Right ventricle myocardium inferior (tissue), 1 donor: ENCODE measurements at places on chromosomes 4 and X. TPM values are rescaled to one million over a fixed set of nuclear protein-coding genes. Genes with fewer than 3 reads are reported as not detected.

DNA sequence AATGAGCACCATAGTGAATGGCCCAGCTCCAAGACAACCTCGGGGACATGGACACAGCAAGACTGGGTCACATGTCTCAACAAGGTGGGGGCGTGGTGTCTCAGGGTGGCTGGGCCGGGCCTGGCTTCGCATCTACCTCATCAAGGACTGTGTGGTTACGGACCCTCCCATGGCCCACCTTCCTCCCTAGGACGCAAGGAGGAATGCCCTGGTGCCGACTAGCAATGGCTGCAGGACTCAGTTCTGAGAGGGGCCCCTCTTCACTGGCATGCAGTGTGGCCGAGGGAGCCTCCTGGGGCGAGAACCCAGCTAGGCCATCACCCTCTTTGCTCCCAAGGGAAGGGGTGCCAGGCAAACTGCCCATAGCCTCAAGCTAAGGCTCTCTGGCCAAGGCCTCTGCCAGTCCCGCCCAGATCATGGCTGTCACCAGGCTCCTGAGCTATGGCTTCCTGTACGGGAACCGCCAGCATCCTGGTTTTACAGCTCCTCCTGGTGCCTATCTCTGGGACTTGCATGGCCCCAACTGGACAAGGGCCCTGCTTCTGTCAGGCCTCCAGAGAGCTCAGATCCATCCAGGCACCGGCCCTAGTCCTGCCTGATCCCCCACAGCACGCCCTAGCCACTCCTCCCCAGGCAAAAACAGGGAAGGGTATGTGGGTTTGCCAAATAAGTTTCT is 218.0 kb upstream of the AGTR2 start:
- DNase-seq: no peak

Gene PCDH19
- total RNA-seq: 0.65 TPM

DNA sequence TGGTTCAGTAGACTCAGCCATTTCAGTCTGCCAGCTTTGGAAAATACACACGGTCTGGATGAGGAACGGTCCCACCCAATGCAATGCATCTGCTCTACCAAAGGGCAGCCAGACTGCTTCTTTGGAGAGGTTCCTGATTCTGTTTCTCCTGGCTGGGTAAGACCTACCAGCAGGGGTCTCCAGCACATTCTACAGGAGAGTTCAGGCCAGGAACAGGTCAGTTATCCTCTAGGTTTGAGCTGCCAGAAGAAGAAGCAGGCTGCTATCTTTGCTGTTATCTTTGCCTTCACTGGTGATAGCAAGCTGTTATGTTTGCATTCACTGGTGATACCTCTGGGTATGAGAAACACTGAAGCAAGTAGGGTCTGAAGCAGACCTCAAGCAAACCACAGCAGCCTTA is 45.5 kb upstream of the PBDC1 start:
- no peak for DNase-seq

GRCh38 chrX:31338991-31339350 is 267.1 kb upstream of the FTHL17 start:
- no peak for DNase-seq

DNA sequence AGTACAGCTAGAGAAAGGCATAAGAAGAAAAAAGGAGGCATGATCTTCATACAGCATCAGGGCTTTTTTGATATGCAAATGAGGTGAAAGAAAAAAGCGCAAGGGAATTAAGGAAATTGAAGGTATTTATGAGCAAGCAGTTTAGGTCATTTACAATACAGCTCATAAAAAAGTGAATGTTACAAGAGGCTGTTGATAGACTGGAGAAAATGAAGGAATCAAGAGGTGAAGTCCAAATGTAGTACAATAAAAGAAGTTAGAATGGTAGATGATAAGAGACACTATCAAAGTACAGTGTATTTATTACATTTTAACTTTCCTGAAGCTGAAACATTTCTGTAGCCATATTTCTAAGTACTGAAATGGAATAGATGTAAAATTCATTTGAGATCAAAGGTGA is 1349.5 kb downstream of the ADGRL3 start:
- no peak for DNase-seq

Gene XKRX
- total RNA-seq: not detected

DNA sequence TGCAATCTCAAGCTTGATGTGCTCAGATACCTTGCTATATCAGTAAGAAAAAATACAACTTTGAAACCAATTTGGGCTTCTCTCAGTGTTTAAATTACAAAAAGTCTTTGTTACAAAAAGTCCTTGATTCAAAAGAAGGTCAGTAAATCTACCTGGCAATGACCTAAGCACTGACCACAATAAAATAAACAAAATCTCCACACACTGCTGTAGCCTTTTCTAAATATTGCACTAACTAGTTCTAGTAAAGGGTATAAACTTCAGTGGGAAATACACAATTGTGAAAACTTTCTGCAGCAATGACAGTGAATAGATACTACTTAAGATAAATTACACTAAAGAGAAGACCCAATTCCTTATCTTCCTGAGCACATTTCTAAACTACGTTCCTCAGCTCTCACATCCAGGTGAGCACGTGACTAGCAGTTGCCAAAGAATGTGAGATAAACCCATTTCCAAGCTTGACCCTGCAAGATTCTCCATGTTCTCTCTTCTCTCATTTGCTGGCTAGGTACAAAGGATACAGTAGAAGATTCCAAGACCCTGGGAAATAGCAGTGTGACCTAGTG is 81.4 kb upstream of the GPR34 start:
- no peak for DNase-seq

Gene RNF212
- total RNA-seq: 1.7 TPM

Gene FRAS1
- total RNA-seq: 2.2 TPM

GRCh38 chr4:120318196-120318846 is 251.7 kb upstream of the MAD2L1 start:
- no peak for DNase-seq

DNA sequence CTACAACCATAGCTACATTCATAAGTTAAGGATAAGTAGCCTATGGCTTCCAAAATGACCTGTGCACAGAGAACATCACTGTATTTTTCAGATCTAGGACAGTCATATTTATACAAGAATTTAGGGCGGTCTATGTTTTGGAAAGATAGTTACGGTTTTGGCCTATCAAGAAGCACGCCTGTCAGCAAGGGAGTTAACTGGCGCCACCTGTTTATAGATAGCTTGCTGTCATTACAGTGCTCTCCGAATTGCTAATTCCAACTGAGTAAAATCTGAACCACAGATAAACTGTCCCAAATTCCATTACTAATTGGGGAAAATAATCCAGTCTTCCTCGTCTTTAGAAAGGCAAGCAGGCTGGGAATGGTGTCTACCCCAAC is 646 bp downstream of the ABCB7 start:
- no peak for DNase-seq

GRCh38 chr4:141660880-141661279 is 24.5 kb downstream of the IL15 start:
- no peak for DNase-seq

Gene GAGE12J
- total RNA-seq: not detected

DNA sequence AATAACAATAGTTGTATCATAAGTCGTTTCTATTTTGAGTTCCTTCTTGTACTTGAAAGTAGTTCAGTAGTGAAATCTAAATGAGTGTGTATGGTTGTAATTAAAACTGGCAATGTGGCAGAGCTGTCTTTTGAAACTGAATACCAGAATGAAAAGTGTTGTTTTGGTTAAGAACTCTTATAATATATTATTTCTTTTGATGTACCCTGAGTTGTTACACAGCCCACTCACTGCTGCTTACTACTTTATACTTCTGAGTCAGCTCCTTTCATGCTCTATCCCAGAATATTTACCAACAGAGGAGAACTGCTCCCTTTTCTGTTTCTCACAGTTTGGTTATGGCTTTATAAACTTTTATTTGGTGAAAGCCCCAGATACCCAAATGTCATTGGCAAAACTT is 28.8 kb downstream of the FAM199X start:
- DNase-seq: no peak

GRCh38 chr4:82848706-82849105 is 42.2 kb downstream of the SEC31A start:
- DNase-seq: no peak
